ACHN (cell line): ENCODE measurements at places on chromosomes 7 and 10.

DNA sequence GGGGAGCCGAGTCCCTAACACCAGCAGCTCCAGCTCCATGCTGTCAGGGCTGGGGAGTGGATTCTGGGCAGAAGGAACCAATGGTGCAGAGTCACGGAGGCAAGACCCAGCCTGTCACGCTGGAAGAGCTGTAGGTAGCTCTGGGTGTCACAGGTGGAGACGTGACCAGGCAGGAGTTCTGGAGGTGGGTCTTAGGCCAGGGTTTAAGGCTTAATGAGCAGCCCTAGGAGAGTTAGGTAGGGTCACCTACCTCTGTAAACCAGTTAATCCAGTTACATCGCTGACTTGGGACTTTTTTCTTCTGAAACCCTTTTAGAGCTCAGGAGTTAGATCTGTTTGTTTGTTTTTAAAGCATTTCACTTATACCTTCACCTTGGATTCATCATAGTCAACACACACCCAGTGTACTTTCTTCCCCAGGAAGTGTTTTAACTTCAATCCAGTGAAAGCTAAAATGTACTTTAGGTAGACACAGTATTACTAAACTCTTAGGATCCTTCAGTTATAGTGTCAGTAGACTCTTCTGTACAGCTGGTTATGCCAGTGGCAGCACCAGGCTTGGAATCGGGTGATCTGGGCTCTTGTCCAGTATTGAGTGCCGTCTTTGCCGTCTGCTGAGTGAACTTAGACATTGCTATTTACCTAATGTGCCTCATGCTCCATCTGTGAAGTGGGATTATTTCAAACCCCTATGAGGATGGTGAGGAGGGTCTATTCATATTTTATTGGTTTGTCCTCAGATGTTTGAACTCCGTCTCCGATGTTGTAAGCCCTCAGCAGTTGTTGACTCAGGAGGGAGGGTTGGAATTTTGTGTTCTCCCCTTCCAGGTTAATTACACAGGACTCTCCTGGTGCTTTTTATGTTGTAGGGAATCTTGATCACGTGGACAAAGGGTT, 31.0 kb downstream of the TACR2 start:
- no peak for DNase-seq

DNA sequence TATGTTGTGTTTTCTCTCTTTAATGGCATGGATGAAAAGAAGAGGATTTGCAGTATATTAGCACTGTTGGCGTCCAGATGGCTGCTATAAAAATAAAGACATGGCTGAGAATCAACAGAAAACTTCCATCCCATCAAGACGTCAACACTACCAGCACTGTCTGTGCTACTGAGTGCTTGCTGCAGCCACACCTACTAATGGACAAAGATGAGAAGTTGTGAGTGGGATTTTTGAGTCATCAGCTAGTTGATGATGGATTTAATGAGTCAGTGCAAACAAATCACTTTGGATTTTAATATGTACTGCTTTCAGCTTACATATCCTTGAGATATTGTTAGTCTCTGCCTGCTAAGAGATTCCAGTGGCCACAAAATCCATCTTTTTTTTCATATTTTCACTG, 631.0 kb upstream of the ANKRD30A start:
- DNase-seq: no peak

DNA sequence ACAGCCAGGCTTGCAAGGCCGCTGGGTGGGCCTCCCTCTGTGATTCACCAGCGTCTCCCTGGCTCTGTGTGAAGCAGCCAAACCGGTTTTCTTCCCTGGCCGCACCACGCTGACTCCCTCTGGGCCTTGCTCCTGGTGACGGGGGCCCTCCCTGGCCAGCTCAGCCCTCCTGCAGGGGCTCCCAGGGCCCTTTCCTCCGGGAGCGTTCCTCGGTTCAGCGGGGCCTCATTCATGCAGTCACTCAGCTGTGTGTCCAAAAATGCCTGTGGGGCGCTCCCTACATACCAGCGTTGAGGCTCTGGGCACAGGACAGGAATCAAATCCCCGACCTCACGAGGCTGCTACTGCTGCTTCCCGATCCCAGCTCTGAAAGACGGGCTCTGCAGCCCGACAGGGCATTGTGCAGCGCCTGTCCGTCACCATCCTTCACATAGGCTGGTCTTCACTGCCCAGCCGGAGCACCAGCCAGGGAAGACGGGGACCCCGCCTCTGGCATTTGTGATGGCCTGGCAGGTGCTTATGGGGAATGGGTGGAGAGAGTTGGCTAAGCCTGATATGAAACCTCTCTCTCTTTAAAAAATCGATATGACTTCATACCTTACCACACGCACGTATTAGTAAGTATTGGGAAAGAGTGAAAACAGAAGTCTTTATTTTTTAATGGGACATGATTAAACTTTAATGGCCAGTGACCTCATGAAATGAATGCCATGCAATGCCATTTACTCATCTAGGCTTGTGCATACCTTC, 110.0 kb upstream of the SHH start:
- DNase-seq: no peak

- DNase-seq: peak; percentile 56
These were observed 27.1 kb upstream of the TNRC18 start for GRCh38 chr7:5450549-5451327.

DNA sequence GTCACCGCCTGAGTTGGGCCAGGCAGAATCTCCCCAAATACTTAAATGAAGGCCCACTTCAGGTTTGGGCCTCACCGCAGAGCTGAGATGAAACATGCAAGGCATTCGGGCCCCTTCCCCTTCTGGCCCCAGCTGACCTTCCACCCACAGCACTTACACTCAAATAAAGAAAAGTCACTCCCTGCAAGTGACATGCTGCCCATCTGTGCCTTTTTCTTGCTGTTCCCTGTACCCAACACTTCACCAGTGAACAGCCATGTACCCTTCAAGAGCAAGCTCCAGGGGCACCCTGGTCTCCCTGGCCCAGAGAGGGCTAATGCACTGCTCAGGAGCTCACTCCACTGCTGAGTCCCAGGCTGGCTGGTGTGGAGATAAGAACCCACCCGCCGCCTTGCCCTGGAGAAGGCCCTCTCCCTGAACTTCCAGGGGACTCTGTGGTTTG, 40.7 kb downstream of the ZCCHC24 start:
- DNase-seq: no peak

DNA sequence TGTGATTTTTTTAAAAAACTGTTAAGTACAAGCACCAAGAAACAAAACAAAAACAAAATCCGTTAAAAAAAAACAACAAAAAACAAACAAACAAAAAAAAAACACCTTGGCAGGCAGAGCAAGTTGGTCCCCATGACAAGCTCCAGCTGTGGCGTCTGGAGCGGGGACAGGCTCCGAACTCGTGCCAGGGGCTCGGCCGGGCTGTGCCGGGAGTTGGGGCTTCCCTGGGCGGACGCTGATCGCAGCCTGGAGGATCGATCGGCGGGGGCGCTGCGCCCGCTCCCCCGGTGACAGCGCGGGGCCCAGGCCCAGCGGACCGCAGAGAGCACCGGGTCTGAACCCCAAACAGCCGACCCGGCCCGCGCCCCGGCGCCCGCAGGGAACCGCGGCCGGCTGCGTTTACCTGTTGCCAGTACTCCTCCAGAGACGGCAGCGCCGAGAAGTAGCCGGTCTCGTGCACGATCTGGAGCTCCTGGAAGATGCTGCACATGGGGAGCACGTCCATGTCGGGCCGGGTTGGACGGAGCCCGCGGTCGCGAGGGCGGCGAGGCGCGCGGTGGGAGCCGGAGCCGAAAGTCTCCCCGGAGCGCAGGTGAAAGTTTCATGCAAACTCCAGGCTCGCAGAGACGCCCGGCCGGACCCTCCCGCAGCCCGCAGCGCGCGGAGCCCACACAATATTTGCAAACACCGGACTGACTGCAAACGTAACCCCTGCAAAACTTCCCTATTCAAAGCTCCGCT, at the start of gene KLF6:
TSS of gene KLF6 (minus strand) at position 700 of the 741 bp plus-strand sequence. CDS start at position 505, 195 bp downstream.
- no peak for DNase-seq

DNA sequence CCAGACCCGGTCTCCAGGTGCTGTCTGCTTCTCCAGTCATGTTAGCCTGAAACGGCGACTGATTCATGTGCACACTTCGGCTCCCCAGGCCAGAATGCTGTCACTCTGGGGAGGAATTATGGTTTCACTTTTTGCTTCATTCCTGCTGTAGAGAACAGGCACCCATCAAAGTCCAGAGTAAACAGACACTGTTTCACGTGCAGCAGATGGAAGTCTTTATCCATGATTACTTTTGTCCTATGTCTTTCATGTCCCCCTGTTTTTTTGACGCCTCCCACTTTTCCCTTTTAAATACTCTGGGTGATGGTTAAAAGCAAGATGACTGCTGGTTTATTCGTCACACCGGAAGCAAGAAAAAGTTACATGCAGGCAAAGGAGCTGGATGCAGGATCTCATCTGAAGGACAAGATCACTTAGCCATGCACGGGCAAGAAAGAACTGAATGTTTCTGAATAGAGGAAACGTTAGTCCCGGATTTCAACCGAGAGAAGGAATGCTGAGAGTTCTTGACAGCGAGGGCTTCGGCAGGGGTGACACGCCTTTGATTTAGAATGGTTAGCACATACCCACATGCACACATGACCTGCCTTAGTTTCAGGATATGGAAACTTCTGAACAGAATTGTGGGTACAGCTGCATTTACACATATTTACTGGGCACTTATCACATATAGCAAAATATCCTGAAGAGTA, 250.0 kb upstream of the KLF6 start:
- DNase-seq: peak; percentile 24

DNA sequence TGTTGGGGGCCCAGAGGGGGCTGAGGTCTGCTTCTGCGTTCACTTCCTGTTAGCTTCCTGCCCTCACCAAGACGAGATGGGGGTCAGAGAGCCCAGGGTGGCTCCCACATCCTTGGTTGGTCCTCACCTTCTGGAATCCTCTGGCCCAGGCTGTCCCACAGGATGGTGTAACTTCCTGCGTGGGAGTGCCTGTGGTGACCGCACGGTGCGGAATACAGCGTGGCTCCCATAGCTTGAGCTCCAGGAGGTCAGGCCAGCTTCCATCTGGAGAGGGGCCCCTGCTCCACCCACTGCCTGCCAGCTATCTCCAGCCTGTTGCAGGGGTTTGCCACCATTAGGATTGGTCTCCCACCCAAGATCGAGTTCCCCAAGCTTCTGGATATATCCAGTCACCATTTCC, 681.2 kb upstream of the FOXK1 start:
- DNase-seq: no peak

GRCh38 chr7:19117870-19118608, 603 bp upstream of the TWIST1 start:
- no peak for DNase-seq

DNA sequence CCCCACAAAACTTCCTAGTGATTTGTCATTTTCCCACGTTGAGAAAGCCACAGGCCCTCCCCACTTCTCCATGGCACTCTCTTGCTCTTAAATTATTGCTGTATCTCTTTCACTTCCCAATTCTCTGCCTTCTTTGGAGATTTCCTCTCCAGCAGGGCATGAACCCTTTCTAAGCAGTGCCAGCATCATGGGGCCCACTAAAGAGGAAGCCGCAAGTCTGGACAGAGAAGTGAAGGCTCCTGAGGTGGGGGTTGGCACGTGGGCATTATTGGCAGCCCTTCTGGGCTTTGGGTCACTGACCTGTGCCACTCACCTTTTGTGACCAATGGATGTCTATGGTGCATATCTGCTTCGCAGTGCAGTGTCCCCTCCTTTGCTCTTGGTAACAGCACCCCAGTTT, 97.7 kb upstream of the TCF7L2 start:
- no peak for DNase-seq

DNA sequence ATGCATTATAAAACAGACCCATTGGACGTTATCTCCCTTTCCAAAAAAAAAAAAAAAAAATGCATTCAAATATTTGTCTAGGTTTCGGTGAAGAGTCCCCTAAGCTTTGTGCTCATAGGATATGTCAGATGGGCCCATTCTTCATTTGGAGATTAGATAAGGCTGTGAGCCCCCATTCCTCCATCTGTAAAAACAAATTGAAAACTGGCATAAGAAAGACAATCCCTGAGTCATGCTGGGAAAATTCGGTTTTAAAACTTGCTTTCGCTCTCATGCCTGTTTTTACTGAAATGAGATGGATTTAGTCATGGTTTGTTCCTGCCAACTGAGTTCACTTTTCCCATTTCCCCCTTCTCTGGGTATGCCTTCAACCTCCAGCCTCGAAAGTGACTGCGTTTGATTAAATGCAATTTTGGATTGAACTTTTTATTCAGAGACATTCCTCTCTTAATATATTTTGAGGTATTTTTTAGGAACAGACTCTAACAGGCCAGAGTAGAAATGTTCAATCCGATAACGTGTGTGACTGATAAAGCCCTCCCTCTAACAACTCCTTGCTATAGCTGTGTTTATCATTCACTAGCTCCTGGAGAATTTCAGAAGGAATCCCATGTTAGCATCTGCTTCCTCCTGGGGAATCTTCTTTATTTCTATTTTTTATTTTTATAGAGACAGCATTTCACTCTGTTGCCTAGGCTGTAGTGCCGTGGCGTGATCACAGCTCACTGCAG, 190.9 kb upstream of the LYZL2 start:
- DNase-seq: no peak

DNA sequence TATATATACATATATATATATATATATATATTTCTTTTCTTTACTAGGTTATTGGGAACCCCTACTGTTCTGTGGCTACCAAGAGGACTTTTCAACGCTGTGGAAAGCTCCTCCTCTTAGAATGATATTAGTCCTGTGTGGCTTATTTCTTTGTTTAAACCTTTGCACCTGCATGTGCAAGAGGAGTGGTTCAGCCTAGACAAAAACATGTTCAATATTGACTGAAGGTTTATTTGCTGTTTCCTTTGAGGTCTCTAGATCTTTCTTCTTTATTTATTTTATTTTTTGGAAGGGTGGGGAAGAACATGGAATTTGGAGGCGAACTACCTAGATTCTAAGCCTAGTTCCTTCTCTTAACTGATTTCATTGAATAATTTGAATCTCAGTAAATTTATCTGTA, 118.1 kb downstream of the GNAT3 start:
- no peak for DNase-seq

GRCh38 chr7:114923403-114923713, 1.5 kb downstream of the MDFIC start:
- no peak for DNase-seq

DNA sequence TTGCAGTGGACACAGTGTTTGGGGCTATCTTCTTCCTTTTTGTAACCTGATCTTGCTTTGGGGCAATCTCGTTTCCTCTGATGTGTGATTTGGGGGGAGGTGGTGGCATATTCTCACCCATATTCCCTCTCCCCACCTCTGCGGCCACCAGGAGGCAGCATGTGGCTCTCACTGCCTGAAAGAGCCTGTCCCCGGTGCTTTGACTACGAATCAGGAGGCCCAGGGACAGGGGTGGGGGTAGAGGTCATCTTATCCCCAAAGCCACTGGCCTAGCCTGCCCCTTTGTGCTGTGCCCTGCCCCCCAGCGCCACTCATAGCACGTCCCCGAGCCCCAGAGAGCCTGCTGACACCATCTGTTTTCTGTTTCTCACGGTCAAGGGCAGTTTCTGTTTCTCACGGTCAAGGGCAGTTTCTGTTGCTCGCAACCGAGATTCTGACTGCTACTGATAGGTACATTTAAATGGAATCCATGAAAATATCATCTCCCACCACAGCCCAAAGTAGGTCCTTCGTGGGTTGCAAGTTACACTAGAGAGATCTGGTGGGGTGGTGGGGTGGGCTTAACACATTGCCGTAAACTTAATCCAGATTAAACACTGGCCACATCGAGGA, 28.2 kb downstream of the PHYH start:
- DNase-seq: peak; percentile 35
